Transverse colon (tissue), 4 donors: ENCODE measurements at places on chromosomes 11 and 22. TPM values are rescaled to one million over a fixed set of nuclear protein-coding genes. Genes with fewer than 3 reads are reported as not detected.

TMEM223 gene
- total RNA-seq = 10.1 TPM

DNA sequence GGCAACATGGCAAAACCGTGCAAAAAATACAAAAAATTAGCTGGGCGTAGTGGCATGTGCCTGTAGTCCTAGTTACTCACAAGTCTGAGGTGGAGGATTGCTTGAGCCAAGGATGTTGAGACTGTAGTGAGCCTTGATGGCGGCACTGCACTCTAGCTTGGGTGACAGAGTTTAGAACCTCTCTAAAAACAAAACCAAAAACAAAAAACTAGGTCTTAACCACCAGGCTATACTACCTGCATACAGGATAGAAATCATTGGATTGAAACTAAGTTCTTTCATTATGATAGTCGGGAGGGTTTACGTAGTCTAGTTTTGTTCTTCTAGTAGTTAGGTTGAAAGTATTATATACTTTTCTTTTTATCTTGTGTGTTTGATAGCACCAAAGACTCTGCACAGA is 5.8 kb downstream of the RNF214 start:
- no peak overlapping the region for H3K4me3 ChIP-seq
- H3K36me3 ChIP-seq = no peaks in the 10 kb centered on the region
- no peak overlapping the region for H3K27ac ChIP-seq
- DNase-seq = no peak
- no peaks in the 10 kb centered on the region for H3K4me1 ChIP-seq

- H3K36me3 ChIP-seq = no peaks in the 10 kb centered on the region
- peak; percentile 23 for DNase-seq
- H3K4me1 ChIP-seq = peaks cover 15% of the 10 kb centered on the region
- H3K4me3 ChIP-seq = no peak overlapping the region
- peak overlapping the region; percentile 52 for H3K27ac ChIP-seq
Observed at GRCh38 chr11:11501546-11502262, 120.1 kb downstream of the GALNT18 start.

GRCh38 chr22:20578192-20578591 is 70.8 kb downstream of the MED15 start:
- peaks cover 40% of the 10 kb centered on the region for H3K36me3 ChIP-seq

DNA sequence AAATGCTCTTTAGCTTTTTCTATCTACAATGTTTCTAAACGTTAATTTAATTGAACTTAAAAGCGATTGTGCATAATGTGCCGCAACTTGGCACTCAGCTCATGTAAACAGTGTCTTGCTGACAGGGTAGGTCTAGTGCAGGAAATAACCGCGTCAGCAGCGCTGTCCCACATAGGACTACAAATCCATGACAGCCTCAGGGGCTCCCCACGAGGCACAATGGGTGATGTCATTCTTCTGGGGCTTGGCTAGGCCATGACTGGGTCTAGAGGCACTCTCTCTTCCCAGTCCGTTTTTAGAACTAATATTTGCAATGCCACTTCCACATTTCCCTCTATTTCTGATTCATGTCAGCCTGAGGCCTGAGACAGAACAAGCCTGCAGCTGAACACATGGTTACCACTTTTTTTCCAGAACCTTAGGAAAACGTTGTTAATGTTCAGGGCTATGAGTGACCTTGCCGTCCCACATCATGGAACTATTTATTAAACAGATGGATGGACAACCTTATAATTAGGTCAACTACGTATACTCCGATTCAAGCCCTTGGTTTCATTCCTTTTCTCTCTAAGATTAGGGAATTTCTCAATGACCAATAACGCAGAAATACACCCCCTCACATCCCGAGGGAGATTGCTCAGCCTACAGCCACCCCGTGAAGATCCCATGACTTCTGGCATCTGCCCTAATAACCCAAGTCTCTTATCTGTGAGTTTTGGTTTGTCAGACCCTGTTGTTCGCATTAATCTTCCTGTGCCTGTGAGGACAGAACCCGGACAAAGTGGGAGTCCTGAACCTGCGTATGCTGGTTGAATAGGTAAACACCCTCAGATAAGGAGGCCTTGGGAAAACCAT is 19.4 kb upstream of the SNX32 start:
- H3K4me1 ChIP-seq = peaks cover 17% of the 10 kb centered on the region
- H3K27me3 ChIP-seq = peaks cover under 1% of the 10 kb centered on the region
- H3K27ac ChIP-seq = no peak overlapping the region
- no peak overlapping the region for H3K4me3 ChIP-seq
- no peak for DNase-seq
- H3K36me3 ChIP-seq = no peaks in the 10 kb centered on the region

FAM111B gene
- total RNA-seq = 0.37 TPM

ZP1 gene
- total RNA-seq = not detected

GRCh38 chr22:49856343-49856742 is 2.7 kb downstream of the ZBED4 start:
- H3K27ac ChIP-seq = peak overlapping the region; percentile 78
- H3K36me3 ChIP-seq = no peaks in the 10 kb centered on the region
- no peaks in the 10 kb centered on the region for H3K27me3 ChIP-seq
- no peak for DNase-seq
- peaks cover 24% of the 10 kb centered on the region for H3K4me1 ChIP-seq
- no peak overlapping the region for H3K4me3 ChIP-seq

DNA sequence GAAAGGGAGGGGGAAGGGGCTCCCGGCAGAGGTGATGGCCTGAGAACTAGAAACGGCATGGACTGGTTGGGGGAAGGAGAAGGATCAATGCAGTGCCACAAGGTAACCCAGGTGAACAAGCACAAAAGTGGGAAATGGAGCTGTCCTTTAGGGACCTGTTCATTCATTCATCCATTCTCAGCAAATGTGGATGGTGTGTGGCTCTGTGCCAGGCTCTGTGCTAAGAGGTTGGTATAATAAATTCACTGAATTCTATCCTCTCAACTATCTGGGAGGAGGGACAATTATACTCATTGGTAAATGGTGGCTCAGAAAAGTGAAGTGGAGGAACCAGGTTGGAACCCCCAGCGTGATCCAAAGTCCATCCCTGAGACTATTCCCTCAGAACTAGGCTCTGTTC is 18.6 kb upstream of the ARAP1 start:
- H3K36me3 ChIP-seq = no peaks in the 10 kb centered on the region
- no peaks in the 10 kb centered on the region for H3K27me3 ChIP-seq

GPR83 gene
- not detected for total RNA-seq

DNA sequence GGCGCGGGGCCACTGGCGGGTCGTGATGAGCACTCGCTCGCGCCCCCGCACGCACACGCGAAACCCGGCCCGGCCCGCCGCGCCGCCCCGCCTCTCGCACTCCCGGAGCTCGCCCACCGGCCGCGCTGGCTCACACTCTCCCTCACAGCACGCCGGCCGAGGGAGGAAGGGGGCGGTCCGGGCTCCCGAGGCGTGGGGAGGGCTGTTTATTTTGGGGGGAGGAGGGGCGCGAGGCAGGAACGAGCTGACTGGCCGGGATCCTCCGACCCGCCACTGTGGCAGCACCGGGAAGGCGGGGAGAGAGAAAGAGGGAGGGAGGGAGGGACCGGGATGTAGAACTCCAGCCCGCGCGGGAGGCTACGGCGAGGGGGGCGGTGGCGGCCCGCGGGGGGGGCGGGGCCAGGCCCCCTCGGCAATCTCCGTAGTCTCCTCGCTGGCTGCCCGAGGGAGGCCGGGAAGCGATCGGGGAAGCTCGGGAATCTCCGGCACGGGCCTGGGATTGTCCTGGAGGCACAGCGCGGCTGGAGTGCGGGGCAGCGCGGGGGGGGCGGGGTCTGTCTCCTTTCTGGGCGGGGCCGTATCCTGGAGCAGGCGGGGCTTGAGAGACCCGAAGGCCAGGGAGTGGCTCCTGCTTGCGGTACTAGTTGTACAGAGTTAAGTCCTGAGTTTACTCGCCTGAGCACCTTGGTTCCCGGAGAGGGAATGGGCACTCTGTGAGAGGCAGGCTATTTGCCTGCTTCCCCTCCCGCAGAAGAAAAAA is at the start of gene RBFOX2:
Gene RBFOX2 (minus strand): TSS at position 179 of the 760 bp plus-strand sequence. CDS start 399 bp downstream, outside the sequence.
- peak; percentile 97 for DNase-seq
- no peaks in the 10 kb centered on the region for H3K27me3 ChIP-seq
- no peaks in the 10 kb centered on the region for H3K36me3 ChIP-seq
- H3K27ac ChIP-seq = peak within 1 kb of the TSS; percentile 93
- peaks cover 20% of the 10 kb centered on the region for H3K4me1 ChIP-seq

- no peaks in the 10 kb centered on the region for H3K27me3 ChIP-seq
- H3K4me3 ChIP-seq = no peak overlapping the region
- H3K27ac ChIP-seq = no peak overlapping the region
- DNase-seq = peak; percentile 78
- H3K36me3 ChIP-seq = no peaks in the 10 kb centered on the region
Observed at GRCh38 chr11:46889689-46890475, 28.5 kb downstream of the LRP4 start.

- peaks cover 8% of the 10 kb centered on the region for H3K4me1 ChIP-seq
- H3K27ac ChIP-seq = no peak overlapping the region
- H3K36me3 ChIP-seq = no peaks in the 10 kb centered on the region
- H3K4me3 ChIP-seq = no peak overlapping the region
- DNase-seq = no peak
Observed at GRCh38 chr22:44019846-44020245, 4.3 kb upstream of the PARVB start.

POLA2 gene
- total RNA-seq = 3.0 TPM

CCDC15 gene
- total RNA-seq = 0.82 TPM

DUSP8 gene
- total RNA-seq = 25.1 TPM

DNA sequence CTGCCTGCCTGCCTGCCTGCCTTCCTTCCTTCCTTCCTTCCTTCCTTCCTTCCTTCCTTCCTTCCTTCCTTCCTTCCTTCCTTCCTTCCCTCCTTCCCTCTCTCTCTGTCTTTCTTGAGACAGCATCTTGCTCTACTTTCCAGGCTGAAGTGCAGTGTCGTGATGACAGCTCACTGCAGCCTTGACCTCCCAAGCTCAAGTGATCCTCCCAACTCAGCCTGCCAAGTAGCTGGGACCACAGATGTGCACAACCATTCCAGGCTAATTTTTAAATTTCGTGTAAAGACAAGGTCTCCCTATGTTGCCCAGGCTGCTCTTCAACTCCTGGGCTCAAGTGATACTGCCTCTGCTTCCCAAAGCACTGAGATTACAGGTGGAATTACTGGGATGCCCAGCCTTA is 328.2 kb upstream of the SORL1-AS1 start:
- H3K36me3 ChIP-seq = no peaks in the 10 kb centered on the region
- H3K27me3 ChIP-seq = no peaks in the 10 kb centered on the region
- no peak overlapping the region for H3K27ac ChIP-seq
- no peaks in the 10 kb centered on the region for H3K4me1 ChIP-seq
- no peak for DNase-seq
- H3K4me3 ChIP-seq = no peak overlapping the region

ESAM gene
- total RNA-seq = 5.8 TPM

DNA sequence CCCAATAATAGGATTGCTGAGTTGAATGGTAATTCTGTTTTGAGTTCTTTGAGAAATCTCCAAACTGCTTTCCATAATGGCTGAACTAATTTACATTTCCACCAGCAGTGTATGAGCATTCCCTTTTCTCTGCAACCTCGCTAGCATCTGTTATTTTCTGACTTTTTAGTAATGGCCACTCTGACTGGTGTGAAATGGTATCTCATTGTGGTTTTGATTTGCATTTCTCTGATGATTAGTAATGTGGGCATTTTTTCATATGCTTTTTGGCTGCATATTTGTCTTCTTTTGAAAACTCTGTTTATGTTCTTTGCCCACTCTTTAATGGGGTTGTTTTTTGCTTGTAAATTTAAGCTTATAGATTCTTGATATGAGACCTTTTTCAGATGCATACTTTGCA is 97.4 kb downstream of the FDX1 start:
- no peaks in the 10 kb centered on the region for H3K36me3 ChIP-seq
- DNase-seq = no peak
- no peaks in the 10 kb centered on the region for H3K4me1 ChIP-seq
- no peaks in the 10 kb centered on the region for H3K27me3 ChIP-seq

- no peak overlapping the region for H3K27ac ChIP-seq
- peaks cover 13% of the 10 kb centered on the region for H3K4me1 ChIP-seq
- H3K27me3 ChIP-seq = no peaks in the 10 kb centered on the region
- DNase-seq = no peak
- no peaks in the 10 kb centered on the region for H3K36me3 ChIP-seq
Observed at GRCh38 chr11:122812638-122813037, 25.7 kb upstream of the CRTAM start.

ELP4 gene
- 24.5 TPM for total RNA-seq

MS4A4A gene
- total RNA-seq = 12.7 TPM

DNA sequence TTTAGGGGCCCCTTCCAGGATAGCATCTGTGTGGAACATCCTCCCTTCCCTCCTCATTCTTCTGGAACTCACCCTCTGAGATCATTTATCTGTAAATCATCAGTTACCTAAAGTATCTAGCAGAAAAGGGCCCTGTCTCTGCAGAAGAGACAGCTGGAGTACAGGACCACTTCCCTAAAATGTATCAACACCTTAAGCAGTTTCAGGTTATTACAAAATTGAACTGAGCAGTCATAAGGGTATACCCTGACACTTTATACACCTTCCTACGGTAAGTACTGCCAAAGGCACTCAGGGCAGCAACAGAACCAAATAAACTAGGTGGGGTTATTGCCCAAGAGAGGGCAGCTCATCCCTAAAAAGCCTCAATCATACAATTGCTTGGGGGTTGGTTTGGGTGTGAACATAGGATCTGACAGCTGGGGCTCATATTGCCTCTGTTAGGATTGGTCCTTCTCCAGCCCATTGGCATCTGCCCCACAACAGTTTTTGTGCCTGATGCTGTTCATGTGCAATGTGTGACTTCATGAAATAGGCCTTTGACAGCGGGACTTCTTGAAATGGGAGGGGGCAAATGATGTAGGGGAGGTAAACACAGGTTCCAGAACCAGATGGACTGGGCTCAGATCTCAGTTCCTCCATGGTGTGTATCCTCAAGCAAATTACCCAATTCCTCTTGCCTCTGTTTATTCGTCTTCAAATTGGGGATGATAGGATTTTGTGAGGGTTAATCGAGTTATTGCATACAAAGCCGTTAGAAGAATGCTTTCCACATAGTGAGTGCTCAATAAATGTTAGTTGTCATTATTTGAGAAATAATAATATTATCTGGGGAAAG is 2.9 kb downstream of the POU2AF3 start:
- no peaks in the 10 kb centered on the region for H3K36me3 ChIP-seq
- no peak for DNase-seq
- no peaks in the 10 kb centered on the region for H3K27me3 ChIP-seq
- H3K4me3 ChIP-seq = no peak overlapping the region
- peaks cover 15% of the 10 kb centered on the region for H3K4me1 ChIP-seq
